Stimulated activated CD8-positive, alpha-beta memory T cell treated with anti-CD3 and anti-CD28 coated beads, Interleukin-7, amount 100 ng/mL, for 1 hour (primary cell): ENCODE measurements at places on chromosomes 5 and 9.
A peak's percentile ranks its signal among the peaks of the same experiment; 100 is the strongest.

DNA sequence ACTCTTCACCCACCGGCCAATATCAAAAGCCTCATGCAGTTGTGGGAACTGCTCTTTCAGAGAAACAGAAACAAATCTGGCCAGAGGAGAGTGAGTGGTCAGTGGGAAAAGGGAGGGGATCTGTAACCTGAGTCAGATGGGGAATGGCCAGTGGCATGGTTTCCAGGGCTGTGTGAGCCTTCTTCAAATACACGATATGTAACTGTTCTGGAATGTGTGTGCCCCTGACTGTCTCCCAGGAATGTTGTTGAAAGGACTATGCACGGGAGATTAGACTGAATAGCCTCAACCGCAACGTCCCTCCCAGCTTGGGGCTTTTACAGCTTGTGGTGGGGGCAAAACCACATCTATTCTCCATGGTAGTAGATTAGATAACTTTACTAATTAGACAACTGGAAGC is 60.8 kb downstream of the SH3TC2 start:
- no peak for DNase-seq

- no peak for DNase-seq
Observed at GRCh38 chr9:2623288-2624050, 1.9 kb downstream of the VLDLR start.

- no peak for DNase-seq
Observed at GRCh38 chr9:21682381-21682780, 120.1 kb upstream of the MTAP start.

- DNase-seq = no peak
Observed at GRCh38 chr9:93112864-93113389, 16.9 kb downstream of the CARD19 start.

GRCh38 chr5:135344349-135344748 is 54.7 kb downstream of the MACROH2A1 start:
- DNase-seq = no peak

- DNase-seq = no peak
Observed at GRCh38 chr9:136403915-136404800, 4.2 kb upstream of the SNAPC4 start.

GRCh38 chr9:21873540-21874221 is 71.2 kb downstream of the MTAP start:
- DNase-seq = no peak

DNA sequence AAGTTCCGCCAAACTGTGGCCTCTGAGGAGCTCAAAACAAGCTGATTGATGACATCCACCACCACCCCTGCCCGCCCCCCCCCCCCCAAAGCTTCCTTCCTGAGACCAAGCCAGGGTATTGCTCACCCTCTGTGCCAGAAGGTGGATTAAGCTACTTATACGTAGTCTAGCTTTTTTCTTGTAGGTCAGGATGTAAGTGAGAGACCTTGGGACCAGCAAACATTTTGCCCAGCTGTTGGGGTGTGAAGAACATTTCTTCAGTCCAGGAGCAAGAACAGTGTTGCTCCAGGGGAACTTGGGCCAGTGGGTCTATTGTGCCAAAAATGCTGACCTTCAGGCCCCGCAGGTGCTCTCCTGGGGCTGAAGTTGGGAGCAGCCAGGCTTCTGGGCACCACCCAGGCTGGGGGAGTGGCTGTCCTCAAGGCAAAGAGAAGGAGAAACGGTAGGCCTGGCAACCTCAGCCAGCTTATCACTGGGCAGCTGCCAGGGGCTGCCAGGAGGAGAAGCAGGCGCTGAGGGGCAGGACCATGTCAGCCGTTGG is 18.0 kb downstream of the NEURL1B start:
- no peak for DNase-seq

GRCh38 chr5:107063511-107063910 is 607.2 kb downstream of the EFNA5 start:
- no peak for DNase-seq

GRCh38 chr5:141811287-141812155 is 66.7 kb downstream of the PCDH1 start:
- no peak for DNase-seq

DNA sequence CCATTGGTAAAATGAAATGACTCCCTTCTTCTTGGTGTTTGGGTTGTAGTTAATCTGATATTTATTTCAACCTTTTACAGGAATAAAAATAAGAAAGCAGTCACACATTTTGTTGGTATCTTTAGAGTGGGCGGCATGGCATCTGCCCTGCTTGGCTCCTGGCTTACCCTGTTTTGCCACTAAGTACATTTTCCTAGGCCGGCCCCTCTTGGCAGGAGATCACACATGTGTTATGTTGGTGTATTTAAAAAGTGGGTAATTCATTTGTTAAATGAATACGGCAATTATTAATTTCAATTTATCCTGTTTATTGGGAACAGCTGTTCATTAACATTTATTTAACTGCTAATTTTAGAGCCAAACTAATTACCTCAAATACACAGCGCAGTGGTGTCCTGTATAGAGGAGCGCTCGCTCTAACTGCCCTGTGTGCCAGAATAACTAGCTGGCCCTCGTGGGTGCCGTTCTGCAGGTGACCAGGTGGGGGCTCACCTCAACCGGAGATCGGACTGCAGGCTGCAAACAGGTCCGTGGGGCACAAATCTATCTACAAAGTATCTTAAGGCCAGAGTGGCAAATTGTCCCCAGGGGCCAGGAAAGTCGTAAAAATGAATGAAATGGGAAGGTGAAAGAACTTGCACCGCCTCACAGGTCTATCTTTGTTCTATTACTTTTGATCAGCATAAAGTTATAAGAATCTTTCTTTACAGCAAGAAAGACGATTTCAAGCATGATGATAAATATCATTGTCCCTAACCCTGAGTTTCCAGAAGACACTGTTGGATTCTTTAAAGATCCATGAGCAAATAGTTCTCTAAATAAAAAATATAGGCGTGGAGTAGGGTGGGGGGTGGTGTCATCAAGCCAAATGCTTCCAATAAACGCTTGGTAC is 26.2 kb upstream of the GPR151 start:
- peak; percentile 30 for DNase-seq

DNA sequence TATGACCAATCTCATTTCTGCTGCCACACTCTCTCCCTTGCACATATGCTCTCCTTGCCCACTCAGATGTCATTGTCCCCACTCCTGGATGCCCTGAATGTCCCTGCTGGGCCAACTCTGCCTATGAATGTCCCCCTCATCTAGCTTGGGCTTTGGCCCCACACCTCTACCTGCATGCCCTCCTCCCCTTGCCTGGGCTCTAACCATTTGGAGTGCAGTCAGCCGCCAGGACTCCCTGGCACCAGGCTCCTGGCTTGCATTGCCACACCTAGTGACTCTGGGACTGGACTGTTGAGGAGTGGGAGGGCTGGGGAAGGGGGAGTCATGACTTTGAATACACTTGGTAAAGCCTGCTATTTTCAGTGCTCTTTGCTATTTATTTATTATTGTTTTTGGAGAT is 41.6 kb upstream of the POMT1 start:
- DNase-seq = no peak

DNA sequence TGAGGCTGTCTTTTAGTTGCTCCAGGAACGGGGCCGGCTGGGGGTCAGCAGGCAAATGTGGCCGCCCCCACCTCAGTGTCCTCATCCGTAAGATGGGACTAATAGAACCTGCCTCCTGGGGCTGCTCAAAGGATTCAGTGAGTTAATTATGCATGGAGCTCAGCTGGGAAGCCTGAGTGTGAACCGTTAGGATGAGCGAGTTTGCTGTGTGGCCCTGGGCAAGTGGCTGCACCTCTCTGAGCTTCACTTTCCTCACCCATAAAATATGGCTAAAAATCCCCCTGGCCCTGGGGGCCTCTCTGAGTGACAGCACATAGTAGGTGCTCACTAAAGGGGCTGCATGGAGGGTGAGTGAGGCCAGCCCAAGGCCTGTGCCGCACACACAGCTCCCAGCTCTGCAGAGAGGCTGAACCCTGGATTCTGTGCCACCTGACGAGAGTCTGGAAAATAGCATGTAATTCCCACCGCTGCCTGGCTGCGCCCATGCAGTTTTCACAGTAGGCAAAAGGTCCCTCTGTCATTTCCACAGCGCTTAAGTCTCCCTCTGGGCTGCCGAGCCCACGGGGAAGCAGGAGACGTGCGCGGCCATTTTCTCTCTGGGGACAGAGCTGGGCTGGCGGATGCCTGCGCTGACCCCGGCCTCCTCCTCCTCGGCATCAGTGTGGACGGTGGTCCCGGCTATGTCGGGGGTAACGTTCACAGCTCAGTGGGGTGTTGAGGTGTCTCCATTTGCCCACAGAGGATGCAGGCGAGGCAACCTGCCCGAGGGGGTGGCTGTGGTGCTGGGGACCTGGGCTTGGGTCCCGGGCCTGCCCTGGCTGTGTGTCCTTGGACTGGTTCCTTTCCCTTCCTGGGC is 18.2 kb downstream of the ASS1 start:
- no peak for DNase-seq

- DNase-seq = no peak
Observed at GRCh38 chr5:76199336-76200318, 116.4 kb downstream of the SV2C start.

GRCh38 chr5:141879941-141880738 is 1.9 kb upstream of the PCDH1 start:
- DNase-seq = no peak

- DNase-seq = no peak
Observed at GRCh38 chr5:501105-501830, 23.0 kb downstream of the SLC9A3 start.

DNA sequence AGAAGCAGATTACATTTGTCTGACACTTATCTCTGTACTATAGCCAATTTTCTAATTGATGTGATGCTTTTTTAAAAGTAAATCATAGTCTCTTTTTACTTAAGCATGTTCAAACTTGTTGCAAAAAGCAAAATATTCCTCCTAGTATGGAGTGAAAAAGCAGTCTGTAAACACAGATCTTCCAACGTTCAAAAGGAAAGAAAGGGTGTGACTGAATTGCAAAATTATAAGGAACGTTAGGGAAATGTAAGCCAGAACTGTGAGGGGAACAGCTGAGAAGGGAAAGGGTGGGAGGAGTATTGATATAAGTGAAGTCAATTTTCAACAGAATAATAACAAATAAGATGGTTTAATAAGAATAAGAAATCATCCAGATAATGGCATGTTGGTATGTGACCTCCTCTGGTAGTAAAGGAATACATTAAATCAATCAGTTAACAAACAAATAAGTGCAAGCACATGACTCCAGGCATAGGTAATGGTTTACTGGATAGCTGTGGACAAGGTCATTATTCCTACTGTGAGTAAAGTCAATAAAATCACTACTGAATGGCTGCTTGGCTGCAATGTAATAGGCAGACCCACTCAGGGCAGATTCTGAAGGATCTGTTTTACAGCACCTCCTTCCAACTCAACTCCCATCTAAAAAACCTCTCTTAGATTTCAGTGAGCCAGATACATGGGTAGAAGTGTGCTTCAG is 239.1 kb upstream of the NMUR2 start:
- no peak for DNase-seq

- DNase-seq = no peak
Observed at GRCh38 chr9:83432877-83433550, 105.2 kb downstream of the FRMD3 start.

- DNase-seq = no peak
Observed at GRCh38 chr5:163915481-163915961, 410.1 kb downstream of the MAT2B start.

- DNase-seq = no peak
Observed at GRCh38 chr9:69391946-69392345, 66.9 kb downstream of the ENTREP1 start.

DNA sequence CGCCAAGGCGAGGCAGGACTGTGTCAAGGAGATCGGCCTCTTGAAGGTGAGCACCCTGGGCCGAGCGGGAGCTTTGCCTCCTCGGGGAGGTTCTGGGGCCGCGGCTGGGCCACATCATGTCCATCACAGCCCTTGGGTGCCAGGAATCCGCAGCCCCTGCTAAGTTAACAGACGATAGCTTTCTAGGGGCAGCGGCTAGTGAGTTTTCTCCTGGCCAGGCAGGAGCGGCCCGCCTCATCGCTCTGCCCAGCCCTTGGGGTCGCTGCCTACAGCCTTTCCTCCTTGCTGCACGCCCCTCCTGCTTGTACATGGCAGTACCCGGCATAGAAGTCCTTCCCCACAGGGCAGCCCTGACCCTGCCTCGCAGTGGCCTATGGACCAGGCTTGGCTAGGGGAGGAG is 56.2 kb downstream of the NEK6 start:
- DNase-seq = no peak

GRCh38 chr9:21936161-21936560 is 58.0 kb downstream of the CDKN2A start:
- DNase-seq = no peak

DNA sequence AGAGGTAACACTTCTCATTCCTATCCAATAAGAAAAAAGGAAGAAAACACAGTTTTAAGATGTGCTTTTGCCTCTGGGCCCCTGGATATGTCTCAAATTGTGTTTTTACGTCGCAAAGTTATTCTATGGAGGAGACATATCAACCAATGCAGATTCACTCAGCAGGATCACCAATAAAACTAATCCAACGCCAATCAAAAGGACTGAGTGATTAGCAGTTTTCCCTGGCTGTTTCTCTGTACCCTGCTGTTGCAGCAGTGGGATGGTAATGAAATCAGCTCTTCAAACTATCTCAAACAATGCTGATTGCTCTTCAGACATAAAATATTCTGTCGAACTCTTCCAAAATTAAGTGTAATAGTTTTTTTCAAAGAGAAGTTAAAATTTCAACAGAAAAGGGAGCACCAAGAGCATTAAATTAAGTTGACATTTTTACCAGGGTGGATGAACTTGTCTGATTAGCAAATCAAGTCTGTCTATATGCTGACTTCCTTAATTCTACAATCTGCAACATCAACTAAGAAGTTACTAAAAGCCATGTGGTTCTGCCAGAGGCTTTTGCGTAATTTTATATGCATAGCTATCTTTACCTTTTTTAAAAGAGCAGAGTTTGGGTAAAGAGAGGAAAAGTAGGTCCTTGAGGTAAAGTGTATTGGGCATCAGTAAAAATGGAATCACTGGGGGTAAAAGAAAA is 9.7 kb upstream of the HK3 start:
- no peak for DNase-seq

GRCh38 chr5:55675119-55675518 is 37.0 kb downstream of the SLC38A9 start:
- no peak for DNase-seq

- DNase-seq = no peak
Observed at GRCh38 chr5:97377582-97377981, 194.5 kb upstream of the RIOK2 start.

DNA sequence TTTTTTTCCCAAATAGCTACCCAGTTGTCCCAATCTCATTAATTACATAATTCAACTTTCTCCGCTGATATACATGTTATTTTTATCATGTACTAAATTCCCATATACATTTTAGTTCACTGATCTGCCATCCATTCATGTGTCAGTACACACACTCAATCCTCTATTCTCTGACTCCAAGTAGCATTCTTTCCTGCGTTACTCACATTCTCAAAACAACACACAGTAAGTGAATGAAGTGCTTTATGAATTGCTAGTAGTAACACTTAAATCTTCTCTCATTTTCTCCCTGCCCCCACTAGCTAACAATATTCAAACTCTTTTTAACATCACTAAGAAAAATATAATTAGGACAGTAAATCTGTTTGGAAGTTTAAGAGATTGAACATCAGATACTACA is 8.9 kb downstream of the ZNF366 start:
- DNase-seq = no peak

DNA sequence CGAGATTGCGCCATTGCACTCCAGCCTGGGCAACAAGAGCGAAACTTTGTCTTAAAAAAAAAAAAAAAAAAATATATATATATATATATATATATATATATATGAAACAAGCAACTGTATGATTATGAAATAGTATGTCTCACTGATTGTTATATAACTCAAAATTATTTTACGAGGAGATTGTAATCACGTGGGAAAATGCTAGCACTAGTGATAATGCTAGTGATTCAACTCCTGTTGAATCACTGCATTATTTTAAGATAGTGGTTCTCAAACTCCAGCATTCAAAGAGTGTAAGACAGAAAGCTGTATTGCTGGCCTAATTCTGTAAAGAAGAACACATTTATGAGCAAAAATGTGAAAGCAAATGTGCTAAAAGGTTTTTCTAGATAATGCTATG is 12.4 kb upstream of the PTPN3 start:
- no peak for DNase-seq
